ENCODE measurements at places on chromosomes 2 and 18.

- no peak for DNase-seq
Observed at GRCh38 chr2:217842017-217842416, 160.8 kb downstream of the TNS1 start.

DNA sequence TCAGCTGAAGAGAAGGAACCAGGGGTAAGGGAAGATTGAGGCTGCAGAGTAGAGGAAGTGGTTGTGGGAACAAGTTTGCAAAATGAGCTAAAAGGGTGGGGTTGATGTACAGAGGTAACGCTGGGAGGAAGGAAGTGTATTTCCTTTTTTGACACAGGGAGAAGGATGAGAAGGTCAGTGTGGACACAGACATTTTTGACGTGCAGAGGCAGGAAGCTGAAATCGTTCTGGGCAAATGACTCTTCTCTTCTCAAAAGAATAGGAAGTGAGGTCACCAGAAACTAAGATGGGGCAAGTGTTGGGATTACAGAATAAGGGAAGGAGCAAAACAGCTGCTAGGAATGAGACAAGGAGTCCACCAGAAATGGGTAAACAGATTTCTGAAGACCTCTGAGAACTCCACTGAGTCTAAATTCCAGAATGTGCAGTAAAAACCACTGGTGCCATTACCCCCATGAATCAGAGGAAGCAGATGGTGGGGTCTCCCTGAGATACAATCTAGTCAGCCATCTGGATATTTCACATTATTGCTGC lies 20.0 kb upstream of the RNF149 start:
- no peak for DNase-seq

DNA sequence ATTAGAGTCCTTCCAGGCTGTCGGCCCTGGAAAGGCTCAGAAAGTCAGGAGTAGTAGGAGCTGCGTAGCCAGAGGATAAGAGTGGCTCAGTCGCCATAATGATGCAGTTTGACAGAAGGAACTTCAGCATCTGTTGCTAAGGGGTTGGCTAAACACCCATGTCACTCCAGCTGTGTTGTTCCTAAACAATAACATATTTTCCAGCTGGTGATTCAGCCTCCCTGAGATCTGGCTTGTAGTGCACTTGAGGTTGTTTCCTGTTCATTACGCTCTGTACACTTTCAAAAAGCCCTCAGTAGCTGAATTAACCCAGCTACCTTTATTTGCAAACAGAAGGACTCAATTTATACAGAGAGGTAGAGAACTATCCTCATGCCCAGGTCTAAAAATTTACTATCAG lies 39.7 kb upstream of the EPAS1 start:
- no peak for DNase-seq

GRCh38 chr2:157911750-157912149 lies 35.6 kb upstream of the ACVR1 start:
- no peak for DNase-seq

GRCh38 chr2:134432435-134432883 lies 178.6 kb downstream of the MGAT5 start:
- no peak for DNase-seq

DNA sequence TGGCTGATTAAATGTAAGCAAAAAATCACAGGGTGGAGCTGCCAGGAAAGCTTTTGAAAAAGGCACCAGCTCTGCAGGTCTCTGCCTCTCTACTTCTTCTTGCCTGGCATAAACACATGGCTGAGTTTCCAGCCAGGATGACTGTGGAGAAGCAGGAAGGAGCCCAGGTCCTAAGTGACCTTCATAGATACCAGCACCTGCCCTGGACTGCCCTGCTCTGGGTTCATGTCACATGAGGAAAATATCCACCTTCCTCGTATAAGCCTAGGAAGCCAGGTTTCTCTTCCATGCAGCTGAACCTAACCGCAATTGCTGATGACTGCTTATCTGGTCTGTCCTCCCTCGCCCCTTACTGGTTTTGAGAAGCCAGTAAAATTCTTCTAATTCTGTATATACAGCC lies 47.8 kb upstream of the CREB1 start:
- DNase-seq: no peak

- DNase-seq: no peak
Observed at GRCh38 chr2:65403529-65403915, 28.9 kb downstream of the SPRED2 start.

- DNase-seq: no peak
Observed at GRCh38 chr2:112618383-112618782, 27.4 kb upstream of the SLC20A1 start.

- no peak for DNase-seq
Observed at GRCh38 chr2:31078579-31079105, 59.6 kb downstream of the GALNT14 start.

- DNase-seq: no peak
Observed at GRCh38 chr18:6401687-6402086, 13.0 kb downstream of the L3MBTL4 start.

- no peak for DNase-seq
Observed at GRCh38 chr2:64992218-64992617, 3.0 kb downstream of the SLC1A4 start.

- no peak for DNase-seq
Observed at GRCh38 chr2:160996584-160996983, 163.6 kb upstream of the TANK start.

- DNase-seq: no peak
Observed at GRCh38 chr18:499776-500631, 497 bp downstream of the COLEC12 start.

GRCh38 chr18:58975296-58975695 lies 110.6 kb downstream of the ZNF532 start:
- no peak for DNase-seq

- DNase-seq: no peak
Observed at GRCh38 chr2:187312718-187313282, 135.3 kb downstream of the CALCRL start.

DNA sequence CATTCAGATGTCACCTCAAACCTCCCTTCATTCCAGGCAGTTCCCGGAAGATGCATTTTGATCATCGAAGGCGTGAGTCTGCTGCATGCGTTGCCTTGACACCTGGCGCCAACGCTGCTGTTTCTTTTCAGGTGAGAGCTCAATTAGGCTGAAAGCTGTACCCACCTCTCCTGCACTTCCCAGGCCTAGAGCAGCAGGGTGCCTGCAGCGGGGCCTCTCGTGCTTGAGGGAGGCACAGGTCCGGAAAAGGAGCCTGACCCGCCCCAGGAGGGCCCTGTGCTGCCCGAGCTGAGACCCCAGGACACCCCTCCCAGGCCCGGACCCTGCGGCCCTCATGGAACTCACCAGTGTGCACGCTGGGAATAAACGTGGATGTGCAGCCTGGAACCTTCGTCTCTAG lies 31.4 kb upstream of the KCNG2 start:
- no peak for DNase-seq

- no peak for DNase-seq
Observed at GRCh38 chr2:227347117-227347516, 22.1 kb downstream of the MFF start.

DNA sequence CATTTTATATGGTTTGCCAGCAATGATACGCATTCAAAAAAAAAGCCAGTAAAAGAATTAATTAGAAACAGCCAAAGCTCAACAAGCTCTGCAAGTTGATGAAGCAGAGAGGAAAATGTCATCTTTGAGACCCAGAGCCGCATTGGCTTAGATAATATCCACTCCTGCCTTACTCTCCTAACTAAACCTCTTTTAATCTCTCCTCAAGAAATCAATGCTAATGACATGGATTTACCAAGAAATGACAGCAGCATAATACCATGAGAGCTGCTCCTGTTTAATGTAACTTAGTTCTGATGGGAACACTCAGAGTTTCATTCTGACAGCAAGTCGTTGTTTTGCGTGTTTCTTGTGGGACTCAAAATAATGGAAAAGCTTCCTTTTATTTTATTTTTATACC lies 1099.4 kb upstream of the PIK3C3 start:
- no peak for DNase-seq

GRCh38 chr2:19690429-19690828 lies 211.4 kb downstream of the TTC32 start:
- DNase-seq: no peak

DNA sequence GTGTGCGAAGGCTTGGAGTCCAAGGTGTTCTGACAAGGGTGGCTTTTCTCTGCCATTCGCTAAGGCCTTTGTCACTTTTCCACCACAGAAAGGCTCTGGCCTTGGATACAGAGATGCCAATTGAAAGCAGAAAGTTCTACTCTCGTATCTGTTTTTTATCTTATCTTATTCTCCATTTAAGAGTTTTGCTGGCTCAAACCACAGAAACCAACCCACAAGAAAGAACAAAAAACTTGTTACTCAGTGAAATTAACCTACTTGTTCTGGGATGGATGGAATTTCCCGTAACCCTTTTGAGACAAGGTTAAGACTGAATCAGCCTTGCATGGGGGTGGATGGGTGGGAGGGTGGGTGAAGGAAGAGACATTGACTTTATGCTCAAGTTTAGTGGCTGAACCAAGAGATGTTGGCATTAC lies 221.7 kb downstream of the CDH20 start:
- DNase-seq: no peak

GRCh38 chr18:76643996-76644395 lies 149.0 kb upstream of the ZNF516 start:
- DNase-seq: no peak

GRCh38 chr18:373780-374179 lies 105.9 kb upstream of the THOC1 start:
- no peak for DNase-seq

DNA sequence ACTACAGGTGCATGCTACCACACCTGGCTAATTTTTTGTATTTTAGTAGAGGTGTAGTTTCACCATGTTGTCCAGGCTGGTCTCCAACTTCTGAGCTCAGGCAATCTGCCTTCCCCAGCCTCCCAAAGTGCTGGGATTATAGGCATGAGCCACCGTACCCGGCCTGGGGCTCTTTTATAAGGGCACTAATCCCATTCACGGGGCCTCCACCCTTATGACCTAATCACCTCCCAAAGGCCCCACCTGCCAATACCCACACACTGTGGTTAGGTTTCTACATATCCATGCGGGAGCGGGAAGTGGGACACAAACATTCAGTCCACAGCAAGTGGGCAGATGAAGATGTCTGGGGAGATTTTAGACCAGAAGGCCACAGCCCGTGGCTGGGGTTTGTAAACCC lies 164.7 kb upstream of the SH3BP4 start:
- no peak for DNase-seq

DNA sequence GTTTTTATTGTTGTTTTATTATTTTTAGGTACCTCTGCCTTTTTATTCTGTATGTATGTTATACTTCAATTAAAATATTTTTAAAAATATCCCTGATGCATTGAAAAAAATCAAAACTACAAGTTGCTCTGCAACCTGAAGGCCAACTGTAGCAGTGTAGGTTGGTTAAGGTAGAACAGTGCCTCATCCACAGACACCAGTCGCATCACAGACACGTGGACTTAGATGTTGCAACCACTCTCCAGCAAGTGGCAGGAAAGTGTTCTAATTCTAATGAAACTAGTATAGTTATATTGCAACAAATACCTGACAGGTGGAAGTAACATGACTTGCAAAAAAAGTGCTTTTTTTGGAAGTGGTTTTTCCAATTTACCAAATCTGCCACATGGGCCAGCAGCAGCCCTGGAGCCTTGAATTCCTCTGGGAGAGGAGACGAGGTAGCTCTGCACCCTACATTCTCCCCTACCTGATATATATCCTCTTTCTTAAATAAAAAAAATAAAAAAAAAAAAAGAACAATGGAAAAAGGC lies 28.4 kb upstream of the SLC3A1 start:
- no peak for DNase-seq

GRCh38 chr2:230226051-230226551 lies 565 bp downstream of the SP140 start:
- no peak for DNase-seq

DNA sequence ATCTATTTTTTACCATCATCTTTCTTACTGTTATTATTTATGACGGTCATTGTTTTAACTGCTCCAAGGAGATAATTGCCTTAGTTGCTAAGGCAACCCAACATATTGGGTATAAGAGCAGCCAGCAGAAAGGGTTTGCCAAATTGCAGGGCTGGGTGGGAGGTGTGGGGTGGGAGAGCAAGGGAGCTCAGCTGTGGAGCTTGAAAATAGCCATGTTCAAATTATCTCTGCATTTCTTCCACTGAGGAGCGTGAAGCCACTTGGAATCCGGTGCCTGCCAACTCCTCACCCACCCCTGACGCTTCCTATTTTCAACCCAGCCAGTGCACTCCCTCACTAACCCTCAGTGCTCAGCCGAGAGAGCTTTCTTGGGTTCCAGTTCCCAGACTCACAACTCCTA lies 60.8 kb downstream of the SETBP1 start:
- no peak for DNase-seq

- DNase-seq: no peak
Observed at GRCh38 chr2:100124761-100125160, 17.6 kb downstream of the AFF3 start.

GRCh38 chr2:177832611-177833433 lies 239.8 kb downstream of the PDE11A start:
- no peak for DNase-seq

GRCh38 chr2:119218478-119219064 lies 5.1 kb upstream of the STEAP3 start:
- DNase-seq: no peak

- DNase-seq: no peak
Observed at GRCh38 chr18:39835303-39836030, 2119.6 kb upstream of the PIK3C3 start.

DNA sequence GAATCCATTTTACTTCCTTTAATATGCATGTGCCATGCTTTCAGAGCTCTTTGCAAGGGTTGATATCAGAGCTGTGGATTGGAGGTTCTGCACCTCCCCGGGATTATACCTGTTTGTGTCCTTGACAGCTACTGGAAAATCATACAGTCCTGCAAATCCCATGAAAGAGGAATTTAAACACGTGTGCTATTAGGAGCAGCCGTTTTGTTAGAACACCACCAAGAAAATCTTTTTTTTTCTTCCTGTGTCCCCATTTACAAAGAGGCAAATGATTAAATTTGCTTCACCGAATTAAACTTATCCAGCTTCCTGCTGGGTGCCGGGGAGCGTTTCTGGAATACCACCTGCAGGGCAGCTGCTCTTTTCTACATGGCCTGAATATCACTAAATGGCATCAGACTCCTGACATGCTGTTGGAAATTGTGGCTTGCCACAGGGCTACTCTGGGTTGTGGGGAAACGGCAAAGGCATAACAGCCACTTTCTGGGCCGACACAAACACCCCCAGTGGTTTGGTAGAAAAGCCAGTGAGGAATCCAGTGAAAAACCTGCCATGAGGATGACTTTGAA lies 23.4 kb upstream of the SOX11 start:
- no peak for DNase-seq

- DNase-seq: no peak
Observed at GRCh38 chr2:27007416-27008374, 25.1 kb upstream of the TMEM214 start.

DNA sequence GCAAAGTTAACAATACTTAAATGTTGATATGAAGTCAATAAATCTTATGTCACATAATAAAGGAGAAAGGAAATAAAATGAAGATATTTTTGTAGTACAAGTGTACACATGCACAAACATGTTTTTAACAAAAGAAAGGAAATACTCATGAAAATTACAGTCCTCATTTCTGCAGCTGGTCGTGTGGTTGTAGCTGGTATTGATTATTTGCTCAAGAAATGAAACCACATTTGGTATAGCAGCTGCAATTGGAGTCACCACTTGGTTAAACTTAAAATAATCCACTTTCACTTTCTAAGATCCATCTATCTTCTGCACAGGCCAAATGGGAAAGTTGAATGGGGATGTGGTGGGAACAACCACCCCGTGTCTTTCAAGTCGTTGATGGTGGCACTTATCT lies 580.5 kb upstream of the NRXN1 start:
- no peak for DNase-seq

Data from CD4-positive, alpha-beta T cell (primary cell).